Calu3 (cell line): ENCODE measurements at places on chromosomes 12 and 14. TPM values are rescaled to one million over a fixed set of nuclear protein-coding genes. Genes with fewer than 3 reads are reported as not detected.

- no peak for DNase-seq
Measured at GRCh38 chr12:12153596-12153995, 82.9 kb downstream of the BCL2L14 start.

DNA sequence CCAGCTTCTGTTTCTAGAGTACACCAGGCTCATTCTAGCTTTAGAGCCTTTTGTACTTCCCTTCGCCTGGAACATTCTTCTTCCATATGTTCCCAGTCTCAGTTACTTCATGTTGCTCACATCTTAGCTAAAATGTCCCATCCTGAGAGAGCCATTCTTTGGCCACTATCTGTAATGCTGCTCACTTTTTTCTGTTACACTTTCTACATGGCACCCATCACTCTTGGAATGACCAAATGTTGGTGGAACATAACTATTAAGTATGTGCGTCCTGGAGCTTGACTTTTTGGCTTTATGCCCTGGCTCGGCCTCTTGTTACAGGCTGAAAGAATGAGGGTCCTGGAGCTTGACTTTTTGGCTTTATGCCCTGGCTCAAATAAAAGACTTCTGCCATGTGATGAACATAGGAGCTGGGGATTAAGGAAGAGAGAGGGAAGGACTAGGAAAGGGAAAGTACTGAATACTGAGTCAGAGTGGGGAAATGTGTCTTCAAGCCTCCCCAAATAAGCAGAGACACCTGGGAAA lies 442.9 kb upstream of the ATP2B1 start:
- no peak for DNase-seq

GRCh38 chr12:49824895-49825294 lies 3.3 kb downstream of the NCKAP5L start:
- DNase-seq: no peak

DNA sequence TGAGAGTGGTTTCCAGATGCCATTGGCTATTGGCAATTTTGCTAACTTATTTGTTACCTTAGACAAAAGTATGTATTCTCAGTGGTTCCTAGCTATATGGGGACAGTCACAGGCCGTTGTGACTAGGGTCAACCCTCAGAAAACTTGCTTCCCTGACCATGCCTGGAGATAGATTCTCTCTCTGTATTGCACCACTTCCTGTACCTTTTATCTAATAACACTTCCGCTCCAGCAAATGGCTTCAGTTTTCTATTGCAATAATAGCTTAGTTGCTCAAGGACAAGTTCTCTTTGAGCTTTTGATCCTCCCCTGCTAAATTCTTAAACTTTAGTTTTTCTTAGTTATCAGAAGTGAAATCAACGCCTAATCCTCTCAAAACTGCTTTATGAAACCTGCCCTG lies 338.0 kb downstream of the RMST start:
- DNase-seq: no peak

The TBX3 gene
- 1.4 and 2.3 TPM in 2 replicates for total RNA-seq

The RBP5 gene
- 0.81 and 2.3 TPM in 2 replicates for total RNA-seq

The KLRF1 gene
- total RNA-seq: 0.32 TPM in 1 of 2 replicates, not detected in the other
